ENCODE measurements at places on chromosomes 4 and X.

DNA sequence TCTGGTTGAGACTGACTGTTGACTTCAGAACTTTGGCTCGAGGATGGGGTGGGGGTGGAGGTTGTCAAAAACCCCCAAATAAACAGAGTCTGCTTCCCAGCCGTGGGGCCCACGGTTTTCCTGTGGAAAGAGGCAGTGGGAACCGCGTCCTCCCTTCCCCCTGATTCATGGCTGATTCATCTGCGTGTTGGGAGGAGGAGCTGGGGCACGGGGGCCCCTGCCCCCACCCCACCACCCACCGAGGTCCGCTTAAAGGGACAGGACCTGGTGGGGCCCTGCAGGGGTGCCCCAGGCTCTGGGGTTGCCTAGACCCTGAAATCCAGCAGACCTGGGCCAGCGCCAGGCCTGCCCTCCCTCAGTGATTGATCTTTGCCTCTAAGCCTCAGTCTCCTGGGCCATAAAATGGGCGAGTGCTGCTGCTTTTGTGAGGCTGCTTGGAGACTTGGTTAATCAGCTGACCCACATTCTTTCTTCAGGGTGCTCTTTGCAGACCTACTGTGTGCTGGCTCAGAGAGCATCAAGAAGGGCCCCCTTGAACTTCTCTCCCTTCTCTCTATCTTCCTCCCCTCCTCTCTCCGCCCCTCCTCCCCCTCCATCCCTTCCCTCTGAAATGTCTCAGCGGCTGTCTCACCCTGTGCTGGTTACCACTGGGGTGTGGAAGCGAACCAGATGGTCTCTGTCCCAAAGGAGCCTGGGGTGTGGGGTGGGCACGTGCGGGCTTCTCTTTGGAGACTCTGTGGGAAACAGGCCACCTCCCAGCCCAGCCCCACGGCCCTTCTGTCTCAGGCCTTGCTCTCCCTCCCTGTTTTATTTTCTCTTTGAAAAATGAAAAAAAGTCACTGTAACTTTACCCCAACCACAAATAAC lies 9.1 kb downstream of the HTRA3 start:
- DNase-seq: no peak

- DNase-seq: no peak
Observed at GRCh38 chr4:29309050-29309449, 1411.1 kb upstream of the PCDH7 start.

GRCh38 chr4:83356899-83357661 lies 22.4 kb upstream of the HPSE start:
- no peak for DNase-seq

DNA sequence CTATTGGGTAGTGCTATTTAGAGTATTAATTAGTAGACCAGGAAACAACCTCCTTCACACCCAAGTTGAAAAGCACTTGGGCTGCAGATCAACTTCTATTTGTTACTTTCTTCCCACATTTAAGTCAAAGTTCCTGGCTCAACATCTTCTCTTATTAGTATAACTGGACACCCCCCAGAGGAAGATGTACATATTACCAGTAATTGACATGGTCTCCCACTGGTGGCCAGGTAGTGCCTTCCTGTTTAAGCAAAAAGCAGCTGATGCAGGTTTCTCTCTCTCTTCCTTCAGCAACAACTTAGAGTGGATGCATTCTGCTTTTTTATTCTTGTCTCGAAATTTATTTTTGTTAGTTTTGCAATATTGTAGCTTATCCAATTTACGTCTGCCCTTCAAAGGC lies 438.1 kb downstream of the GBA3 start:
- DNase-seq: no peak

DNA sequence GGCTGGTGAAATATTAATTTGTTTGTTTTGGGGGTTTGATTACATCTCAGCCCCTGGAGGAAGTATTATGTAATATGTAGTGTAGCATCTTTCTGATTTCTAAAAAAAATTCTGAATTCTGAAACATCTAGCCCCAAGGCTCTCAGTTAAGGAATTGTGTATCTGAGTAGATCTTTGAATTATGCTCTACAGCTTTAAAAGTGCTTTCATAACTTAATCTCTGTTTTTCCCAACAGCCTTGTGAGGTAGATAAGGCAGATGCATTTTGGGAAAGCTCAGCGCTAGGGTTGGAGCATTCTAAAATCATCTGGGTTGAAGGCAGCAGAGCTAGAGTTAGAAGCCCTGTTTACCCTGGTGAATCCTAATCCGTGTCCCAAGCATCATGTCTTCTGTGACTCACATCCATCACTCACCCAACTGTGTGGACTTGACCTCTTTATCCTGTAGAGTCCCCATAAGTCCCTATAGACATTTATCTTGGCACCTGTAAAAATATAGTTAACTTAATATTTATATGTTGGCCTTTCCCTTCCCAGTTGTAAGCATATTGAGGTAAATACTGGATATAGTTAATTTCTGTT lies 49.8 kb downstream of the FNIP2 start:
- DNase-seq: no peak

DNA sequence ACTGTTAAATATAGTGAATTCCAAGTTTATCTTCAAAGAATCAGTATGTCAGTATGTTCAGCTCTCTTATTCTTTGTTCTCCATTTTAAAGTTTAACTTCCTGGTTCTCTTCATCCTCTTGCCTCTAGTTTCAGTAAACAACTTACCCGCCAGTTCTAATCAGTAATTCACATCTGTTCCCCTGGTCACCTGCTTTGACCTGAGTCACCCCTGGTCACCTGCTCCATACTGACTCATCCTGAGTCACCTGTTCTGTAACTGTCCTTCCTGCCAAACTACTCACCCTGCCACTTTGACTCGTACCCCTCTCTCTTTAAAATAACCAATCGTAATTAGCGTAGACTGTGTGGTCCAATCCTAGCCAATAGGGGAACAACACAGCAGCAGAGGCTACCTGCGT lies 992.7 kb upstream of the HS3ST1 start:
- no peak for DNase-seq

DNA sequence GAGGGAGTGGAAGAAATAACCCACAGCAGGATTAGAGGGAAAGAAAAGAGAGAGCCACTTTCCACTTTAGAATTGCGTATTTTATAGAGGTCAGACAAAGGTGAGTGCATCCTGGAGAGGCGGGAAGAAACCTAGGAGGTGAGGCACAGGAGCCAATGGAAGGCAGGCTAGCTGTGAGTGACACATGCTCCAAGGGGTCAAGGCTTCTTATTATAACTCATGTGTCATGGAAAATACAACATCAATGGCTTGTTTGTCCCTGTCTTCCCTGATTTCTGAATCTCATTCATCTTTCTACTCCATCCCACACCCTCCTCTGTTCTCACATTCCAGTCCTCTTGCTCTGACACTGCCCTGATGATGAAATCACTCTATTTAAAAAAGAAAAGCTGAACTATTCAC lies 14.4 kb downstream of the ANXA3 start:
- DNase-seq: no peak

GRCh38 chr4:166816890-166817289 lies 417.4 kb downstream of the SPOCK3 start:
- DNase-seq: no peak

DNA sequence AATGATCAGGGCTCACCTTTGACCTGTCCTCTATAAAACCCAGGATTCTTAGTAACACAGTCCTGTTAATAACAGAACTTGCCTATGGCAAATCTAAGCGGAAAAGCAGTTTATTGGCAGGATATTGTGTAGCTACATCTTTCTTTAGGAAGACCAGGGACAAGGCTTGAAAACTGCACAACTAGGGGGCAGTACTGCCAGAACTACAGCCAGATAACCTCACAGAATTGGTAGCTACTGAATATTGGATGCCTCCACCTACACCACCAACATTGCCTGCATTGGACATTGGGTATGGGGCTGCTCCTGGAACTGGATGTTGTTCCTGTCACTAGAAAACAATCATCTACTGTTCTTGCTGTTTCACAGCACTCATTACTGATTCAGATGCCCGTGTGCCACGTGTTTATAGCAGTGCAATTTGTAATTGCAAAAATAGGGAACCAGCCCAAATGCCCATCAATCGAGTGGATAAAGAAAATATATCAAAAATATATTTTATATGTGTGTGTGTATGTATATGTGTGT lies 47.4 kb downstream of the REPS2 start:
- no peak for DNase-seq

- no peak for DNase-seq
Observed at GRCh38 chr4:168757500-168757899, 252.6 kb downstream of the CBR4 start.

- DNase-seq: no peak
Observed at GRCh38 chr4:125187226-125188176, 127.3 kb upstream of the FAT4 start.

DNA sequence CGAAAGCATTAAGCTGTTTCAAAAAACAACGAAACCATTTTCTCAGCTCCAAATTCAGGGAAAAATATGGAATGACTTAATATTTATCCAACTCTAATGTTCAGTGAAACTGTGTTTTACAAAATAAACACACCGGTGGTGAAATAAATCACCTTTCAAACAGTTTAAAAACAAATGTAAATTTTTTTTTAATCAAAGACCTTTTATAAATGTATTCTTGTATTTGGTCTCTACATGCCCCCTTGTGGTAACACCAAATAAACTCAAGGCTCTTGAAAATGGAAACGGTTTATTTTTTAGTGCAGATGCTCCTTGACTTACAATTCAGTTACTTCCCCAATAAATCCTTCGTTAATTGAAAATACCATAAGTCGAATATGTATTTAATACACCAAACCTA lies 45.8 kb upstream of the ITM2A start:
- DNase-seq: no peak

DNA sequence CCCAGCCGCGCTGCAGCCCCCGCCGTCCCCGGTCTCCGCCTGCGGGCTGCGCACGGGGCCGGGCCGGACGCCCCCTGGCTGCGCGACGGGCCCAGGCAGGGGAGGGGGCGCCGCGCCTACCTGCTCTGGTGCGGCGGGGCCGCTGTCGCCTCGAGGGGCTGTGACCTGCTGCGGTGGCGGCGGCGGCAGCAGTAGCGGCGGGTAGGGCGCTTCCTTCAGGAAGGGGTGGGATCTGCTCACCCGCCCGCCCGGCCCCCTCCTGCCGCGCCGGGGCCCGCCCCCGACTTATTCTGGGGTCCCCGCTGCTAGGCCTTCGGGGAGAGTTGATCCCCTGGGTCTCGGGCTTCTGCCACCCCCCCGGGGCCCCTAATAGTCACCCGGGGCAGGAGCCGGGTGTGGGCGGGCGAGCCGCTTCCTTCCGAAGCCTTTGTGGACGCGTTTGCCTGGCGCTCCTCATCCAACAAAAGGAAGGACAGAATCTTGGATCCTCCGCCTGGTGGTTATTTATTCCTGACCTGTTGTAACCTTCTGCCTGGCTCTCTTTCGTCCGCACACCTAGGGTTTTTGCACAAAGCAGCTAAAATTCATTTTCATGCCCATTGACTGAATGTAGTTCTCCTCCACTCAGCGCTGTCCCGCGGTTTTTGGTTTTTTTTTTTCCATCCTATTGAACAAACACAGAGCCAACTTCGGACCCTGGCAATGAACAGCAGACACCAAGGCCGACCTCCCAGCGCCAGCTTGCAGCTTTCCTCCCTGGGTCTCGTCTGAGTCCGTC lies at the start of gene TMEM150C:
TSS of gene TMEM150C (minus strand) at position 203 of the 778 bp plus-strand sequence. CDS start 57,331 bp downstream, outside the sequence.
- no peak for DNase-seq

DNA sequence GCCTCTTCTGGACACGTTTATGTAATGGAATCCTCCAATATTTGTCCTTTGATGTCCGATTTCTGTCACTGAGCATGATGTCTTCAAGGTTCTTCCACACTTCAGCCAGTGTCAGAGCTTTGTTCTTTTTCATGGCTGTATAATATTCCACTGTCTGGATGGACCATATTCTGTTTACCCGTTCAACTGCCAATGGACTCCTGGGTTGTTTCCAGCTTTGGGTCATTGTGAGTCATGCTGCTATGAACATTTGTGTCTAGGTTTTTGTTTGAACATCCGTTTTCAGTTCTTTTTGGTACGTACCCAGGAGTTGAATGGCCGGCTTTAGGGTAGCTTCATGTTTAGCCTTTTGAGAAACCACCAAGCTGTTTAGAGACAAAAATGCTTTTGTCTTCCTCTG lies 93.2 kb downstream of the SHOX start:
- no peak for DNase-seq

GRCh38 chr4:10730019-10730418 lies 45.5 kb upstream of the CLNK start:
- no peak for DNase-seq

GRCh38 chr4:62816566-62816965 lies 1592.7 kb downstream of the TECRL start:
- no peak for DNase-seq

GRCh38 chr4:156116991-156117390 lies 163.3 kb upstream of the CTSO start:
- no peak for DNase-seq

GRCh38 chrX:259692-260355 lies 21.4 kb upstream of the PLCXD1 start:
- DNase-seq: no peak

DNA sequence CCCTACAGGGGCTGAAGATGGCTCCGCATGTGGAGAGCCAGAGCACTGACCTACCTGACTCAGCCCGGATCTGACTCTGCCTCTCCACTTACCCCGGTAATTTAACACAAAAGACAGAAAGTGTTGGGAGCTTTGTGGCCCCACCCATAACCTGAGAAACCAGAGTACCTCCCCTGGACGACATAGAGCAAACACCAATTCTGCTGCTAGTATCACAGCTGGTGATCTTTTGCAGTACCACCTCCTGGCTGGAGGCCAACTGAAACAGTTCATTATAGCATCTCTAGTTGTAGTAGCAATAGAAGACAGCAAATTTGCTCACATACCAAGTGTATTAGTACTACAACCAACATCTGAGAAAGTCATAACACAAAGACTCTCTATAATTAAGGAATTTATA lies 443.9 kb downstream of the KLHL4 start:
- no peak for DNase-seq

GRCh38 chr4:85774000-85774399 lies 299.1 kb downstream of the ARHGAP24 start:
- DNase-seq: no peak

DNA sequence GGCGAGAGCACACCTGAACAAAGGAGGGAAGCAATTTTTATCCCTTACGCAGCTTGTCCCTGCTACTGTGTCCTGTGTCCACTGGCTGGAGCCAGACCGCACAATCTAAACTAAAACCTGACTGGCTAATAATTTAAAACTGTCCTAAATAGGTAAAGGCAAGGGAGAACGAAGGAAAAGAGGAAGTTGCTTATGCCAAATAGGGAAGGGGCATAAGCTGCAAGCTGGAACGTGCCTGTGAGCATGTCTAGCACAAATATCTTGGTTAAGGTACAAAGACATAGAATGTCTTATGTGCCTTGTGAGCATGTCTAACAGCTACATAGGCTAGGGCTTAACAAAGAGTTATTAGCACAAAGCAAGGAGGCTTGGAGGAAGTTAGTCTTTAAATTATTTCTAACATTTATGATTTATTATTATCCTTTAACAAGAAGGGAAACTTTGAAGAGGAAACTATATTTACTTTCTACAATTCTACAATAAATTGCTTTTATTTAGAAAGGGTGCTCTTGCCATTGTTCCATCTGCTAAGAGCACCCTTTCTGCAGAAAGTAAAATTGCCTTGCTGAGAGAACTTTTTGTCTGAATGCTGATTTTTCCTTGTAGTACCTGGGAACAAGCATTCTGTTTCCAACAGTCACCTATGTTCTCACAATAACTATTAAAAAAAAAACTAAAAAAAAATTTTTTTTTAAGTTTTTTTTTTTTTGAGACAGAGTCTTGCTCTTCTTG lies 80.6 kb upstream of the CBR4 start:
- DNase-seq: no peak

- DNase-seq: no peak
Observed at GRCh38 chr4:138494931-138495330, 252.8 kb upstream of the SLC7A11 start.

- DNase-seq: no peak
Observed at GRCh38 chrX:113804819-113805218, 779.1 kb upstream of the HTR2C start.

- DNase-seq: no peak
Observed at GRCh38 chr4:123507376-123507775, 110.8 kb downstream of the SPRY1 start.

GRCh38 chr4:63459329-63459728 lies 949.9 kb downstream of the TECRL start:
- DNase-seq: no peak

Data from stimulated activated CD8-positive, alpha-beta memory T cell treated with anti-CD3 and anti-CD28 coated beads, Interleukin-15, amount 100 ng/mL, for 4 hours (primary cell).